ENCODE measurements at places on chromosomes 3 and 15.

GRCh38 chr3:153158961-153159735 lies 2.9 kb upstream of the RAP2B start:
- no peak for DNase-seq

- no peak for DNase-seq
Observed at GRCh38 chr3:99188936-99189335, 287.4 kb upstream of the DCBLD2 start.

DNA sequence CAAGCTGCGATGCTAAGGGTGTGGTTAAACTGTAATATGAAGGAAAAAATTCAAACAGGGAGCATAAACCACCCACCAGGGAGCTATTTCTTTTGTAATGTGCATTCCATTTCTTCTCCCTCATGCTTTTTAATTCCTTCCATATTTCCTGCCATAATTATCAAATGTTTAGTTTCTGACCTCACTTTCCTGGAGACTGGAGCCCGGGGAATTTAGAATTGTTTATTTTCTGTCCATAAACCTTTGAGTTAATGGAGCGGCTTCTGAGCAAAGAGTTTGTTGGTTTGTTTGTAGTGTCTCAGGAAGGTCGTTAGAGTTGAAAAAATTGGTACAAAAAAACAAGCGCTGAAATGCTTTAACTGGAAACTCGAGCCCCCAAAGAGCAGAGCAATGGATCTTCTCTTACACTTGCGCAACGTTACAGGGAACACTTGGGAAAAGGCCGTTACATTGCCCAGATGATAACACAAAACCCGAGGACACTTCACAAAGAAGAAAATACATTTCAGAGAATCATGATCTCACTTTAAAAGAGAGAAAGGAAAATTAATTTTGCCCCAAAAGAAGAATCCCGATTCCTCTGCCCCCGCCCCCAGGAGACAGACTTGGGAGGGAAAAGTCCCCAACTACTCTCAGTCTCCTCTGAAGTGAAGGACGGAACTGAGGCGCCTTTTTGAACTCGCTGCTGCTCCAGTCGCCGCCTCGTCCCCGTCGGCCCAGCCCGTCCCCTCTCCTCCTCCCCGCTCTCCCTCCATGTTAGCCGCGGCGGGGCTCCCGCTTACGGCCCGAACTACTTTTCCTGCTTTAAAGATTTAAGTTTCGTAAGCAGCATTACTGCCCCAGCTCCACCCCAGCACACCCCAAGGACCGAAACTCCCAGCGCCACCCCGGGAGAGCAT lies 842 bp downstream of the FSTL1 start:
- peak; percentile 15 for DNase-seq

DNA sequence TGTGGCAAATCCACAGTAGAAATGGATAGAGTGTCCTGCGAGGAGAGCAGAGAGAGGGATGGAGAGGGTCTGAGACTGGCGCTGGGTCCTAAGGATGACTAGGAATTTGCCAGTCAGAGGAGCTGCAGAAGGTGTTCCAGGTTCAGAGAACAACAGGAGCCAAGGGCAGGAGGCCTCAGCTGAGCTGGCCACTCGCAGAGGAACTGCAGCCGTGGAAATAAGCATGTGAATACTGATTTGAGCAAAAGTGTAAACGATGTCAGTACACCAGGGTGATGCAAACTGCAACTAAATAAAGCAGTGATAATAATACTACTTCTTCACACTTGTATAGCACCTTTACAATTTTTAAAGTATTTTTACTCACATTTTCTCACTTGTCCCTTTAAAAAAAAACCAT lies 24.6 kb downstream of the SEMA6D start:
- DNase-seq: no peak
